ENCODE measurements at places on chromosomes 7 and 10. TPM values are rescaled to one million over a fixed set of nuclear protein-coding genes. Genes with fewer than 3 reads are reported as not detected.

DNA sequence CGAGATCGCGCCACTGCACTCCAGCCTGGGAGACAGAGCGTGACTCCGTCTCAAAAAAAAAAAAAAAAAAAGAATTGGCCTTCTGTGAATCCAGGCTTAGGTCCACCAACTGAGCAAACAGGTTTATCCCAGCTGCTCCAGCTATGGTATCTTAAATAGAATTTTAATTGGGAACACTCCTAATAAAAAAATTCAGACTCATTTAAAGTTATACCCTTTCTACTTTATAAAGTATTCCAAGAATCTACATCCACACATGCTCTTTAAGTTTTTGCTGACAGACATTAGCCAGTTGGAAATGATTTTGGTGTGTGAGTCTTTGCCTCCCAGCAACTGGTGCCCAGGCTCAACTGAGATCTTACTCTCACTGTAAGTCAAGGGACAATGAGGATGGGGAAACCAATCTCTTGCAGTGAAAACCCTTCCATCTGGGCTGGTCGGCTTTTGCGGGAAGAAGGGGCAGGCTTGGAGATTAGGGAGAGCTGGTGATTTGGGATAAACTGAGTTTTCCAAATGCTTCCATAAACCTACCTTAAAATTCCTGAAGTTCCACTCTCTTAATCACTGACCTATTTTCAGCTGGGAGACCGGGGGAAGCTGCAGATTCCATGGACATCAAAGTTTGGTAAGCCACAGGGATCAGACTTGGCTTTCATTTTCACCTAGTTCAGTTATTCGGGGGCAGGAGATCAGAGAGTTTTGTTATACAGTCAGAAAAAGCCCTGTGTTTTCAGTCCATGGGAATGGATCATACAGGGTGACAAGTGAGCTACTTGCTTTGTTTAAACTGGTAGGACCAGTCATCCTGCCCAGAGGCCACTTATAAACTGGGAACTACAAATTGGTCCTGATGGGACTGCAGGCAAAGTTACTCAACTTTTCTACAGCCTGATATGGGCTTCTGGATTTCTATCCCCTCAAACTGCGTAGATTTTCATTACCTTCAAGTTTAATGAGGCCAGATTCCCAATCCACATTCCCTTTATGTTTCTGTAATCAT lies 89.3 kb upstream of the ZNF746 start:
- no peak for DNase-seq

GRCh38 chr7:87784424-87784823 lies 91.7 kb downstream of the SLC25A40 start:
- no peak for DNase-seq

DNA sequence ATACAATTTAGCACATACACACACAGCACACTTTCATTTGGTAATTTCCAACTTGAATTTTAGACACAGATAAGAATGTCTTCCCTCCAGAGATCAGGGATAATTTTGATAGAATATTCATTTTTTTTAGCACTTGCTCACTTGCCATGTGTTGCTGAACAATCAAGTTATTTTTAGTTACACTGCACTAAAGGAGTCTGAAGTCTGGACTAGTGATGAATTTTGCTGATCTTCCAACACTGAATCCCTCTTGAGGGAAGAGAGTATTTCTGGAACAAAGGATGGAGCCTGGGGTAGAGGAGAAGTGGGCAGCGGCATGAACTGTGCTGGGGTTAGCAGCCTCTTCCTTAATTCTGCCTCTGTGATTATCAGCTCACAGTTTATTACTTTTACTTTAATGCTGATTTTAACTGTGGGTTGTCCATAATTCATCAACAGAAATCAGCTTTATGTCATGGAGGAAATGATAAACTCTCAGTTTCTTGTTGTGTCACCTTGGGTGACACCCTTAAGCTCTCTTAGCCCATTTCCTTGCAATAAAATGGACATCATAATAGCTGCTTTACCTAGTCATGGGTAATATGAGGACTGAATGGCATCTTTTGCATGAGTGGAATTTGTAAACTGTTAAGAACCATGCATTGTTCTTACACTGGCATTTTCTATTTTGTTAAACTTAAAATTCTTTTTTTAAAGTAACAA lies 32.1 kb downstream of the SGPL1 start:
- no peak for DNase-seq

DNA sequence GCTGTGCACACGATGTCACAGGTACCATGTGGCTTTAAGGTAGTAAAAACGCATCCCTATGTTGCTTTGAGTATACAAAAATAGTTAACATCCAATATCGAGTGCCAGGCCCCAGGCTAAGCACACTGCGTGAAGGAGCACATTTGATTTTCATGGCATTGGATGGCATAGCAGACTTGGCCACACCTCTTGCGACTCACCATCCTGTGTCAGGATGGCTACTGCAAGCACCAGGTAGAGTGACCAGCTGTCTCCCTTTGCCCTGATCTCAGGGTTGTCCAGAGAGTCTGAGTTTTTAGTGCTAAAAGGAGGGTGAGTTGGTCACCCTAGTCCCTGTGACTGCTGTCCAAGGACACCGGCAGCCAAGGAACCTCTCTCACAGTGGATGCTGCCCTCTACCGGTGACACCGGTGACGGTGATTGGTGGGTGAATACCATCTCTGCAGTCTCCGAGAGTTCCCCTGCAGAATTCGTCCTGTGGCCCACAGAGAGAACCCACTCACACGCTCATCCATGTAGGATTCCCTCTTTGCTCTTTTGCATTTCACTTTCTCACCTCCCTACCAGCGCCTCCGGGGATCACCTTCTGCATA lies 76.1 kb downstream of the BICC1 start:
- DNase-seq: no peak

DNA sequence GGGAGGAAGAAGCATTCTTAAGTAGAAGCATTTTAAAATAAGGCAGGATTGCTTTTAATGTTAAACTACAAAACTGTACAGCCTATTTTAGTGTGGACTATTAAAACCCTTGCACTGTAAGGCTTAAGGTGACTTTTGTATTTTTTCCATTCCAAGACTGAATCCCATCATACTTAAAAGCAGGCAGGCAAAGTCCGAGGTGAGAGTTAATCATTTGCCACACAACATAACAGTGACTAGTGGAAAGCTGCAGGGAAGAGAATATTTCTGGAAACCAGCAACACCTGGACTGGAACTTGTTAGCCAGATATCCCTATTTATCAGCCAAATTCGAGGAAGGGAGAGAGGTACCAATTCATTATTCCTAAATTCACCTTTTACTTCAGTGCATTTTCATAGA lies 3.5 kb downstream of the PRR15 start:
- DNase-seq: no peak

DNA sequence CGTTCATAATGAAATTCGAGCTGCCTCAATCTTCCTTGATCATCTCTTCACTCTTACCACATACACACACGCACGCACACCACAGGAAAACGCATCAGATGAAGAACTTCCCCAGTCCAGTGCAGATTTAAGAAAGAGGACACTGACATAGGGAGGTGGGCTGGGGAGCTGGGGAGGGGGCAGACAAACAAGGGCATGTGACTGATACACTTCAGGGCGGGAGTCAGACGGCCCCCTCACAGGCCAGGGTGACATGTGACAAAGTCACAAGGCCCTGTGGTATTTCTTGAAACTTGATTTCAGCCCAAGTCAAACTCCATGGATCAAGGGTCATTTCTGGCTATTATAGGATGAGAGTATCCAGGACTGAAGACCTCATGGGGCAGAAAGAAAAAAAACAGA lies 82.6 kb downstream of the KCNMA1 start:
- no peak for DNase-seq

DNA sequence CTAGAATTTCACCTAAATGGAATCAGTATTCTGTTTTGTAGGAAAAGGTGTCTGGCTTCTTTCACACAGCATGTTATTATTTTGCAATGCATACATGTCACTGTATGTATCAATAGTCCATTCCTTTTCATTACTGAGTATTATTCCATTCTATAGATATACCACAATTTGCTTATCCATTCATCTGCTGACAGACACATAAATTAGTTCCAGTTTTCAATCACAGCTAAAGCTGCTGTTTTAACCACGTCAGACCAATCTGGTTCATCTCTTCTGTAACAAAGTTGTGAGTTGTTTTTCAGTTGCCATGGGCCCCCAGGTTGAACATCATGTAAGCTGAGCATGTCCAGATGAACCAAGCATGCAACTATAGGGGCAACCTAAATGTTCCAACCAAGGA lies 282.1 kb upstream of the MKLN1 start:
- no peak for DNase-seq

DNA sequence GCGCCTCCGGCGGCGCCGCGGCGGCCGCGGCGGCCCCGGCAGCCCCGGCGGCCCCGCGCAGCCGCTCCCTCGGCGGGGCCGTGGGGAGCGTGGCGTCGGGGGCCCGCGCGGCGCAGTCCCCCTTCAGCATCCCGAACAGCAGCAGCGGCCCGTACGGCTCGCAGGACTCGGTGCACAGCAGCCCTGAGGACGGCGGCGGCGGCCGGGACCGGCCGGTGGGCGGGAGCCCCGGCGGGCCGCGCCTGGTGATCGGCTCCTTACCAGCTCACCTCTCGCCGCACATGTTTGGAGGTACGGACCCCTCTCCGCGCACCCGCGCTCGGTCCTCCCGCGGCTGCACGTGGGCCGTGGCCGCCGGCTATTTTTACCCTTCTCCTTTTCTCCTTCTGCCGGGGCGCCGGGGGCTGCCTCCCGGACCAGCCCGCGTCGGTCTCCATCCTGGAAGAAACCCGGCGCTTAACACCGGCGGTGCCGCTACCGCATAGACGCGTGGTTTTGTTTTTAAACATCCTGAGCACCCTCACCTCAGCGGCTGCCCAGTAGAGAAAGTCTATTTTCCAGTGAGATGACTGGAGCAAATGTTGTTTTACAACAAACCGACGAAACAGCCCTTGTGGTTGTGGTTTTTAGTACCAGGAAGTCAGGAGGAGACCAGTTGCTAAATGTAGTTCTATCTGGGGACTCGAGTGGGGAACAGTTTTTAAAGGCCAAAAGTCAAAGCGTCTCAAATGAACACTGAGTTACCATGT lies 1.3 kb downstream of the ZNRF2 start:
- peak; percentile 60 for DNase-seq

DNA sequence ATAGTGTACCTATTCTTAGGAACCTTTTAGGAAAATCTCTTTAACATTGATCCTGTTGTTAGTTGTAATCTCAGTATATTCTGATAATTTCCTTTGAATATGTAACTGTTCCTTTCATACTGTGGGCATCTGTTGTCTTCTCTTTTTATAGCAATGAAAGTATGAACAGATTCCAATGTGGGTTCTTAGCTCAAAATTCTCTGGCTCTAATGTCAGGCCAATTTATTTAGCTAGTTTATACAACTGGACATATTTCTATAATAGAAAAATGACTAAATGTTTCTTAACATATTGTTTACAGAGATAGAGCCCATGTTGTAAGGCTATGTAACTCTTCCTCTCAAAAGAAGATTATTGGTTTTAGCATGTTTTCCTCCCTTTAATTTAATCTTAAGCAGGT lies 363.2 kb downstream of the AUTS2 start:
- no peak for DNase-seq

DNA sequence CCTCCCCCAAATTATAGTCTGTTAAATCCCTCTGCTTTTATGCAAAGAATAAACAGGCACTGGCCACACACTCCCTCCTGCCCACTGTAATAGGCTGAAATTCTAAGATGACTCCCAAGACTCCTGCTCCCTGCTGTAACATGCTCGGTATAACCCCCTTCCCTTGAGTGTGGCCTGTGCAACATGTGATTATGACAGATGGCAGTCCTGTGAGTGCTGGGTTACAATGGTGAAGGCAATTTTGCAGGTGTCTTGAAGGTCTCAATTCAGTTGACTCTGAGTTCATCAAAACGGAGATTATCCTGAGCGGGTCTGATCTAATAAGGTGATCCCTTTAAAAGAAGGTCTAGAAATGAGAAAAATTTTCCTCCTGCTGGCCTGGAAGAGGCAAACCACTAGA lies 55.9 kb downstream of the CREB3L2 start:
- DNase-seq: no peak

- no peak for DNase-seq
These were observed 173.1 kb upstream of the FERD3L start for GRCh38 chr7:19318287-19318686.

DNA sequence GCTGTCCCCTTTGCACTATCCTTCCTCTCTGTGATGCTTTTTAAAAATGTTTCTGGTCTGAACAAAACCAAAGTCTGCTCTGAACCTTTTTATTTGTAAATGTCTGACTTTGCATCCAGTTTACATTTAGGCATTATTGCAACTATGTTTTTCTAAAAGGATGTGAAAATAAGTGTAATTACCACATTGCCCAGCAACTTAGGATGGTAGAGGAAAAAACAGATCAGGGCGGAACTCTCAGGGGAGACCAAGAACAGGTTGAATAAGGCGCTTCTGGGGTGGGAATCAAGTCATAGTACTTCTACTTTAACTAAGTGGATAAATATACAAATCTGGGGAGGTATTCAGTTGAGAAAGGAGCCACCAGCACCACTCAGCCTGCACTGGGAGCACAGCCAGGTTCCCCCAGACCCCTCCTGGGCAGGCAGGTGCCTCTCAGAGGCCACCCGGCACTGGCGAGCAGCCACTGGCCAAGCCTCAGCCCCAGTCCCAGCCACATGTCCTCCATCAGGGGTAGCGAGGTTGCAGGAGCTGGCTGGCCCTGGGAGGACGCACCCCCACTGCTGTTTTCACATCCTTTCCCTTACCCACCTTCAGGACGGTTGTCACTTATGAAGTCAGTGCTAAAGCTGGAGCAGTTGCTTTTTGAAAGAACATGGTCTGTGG lies 11.4 kb upstream of the CSGALNACT2 start:
- DNase-seq: no peak

GRCh38 chr10:19815036-19815730 lies 1.0 kb upstream of the PLXDC2 start:
- DNase-seq: no peak

DNA sequence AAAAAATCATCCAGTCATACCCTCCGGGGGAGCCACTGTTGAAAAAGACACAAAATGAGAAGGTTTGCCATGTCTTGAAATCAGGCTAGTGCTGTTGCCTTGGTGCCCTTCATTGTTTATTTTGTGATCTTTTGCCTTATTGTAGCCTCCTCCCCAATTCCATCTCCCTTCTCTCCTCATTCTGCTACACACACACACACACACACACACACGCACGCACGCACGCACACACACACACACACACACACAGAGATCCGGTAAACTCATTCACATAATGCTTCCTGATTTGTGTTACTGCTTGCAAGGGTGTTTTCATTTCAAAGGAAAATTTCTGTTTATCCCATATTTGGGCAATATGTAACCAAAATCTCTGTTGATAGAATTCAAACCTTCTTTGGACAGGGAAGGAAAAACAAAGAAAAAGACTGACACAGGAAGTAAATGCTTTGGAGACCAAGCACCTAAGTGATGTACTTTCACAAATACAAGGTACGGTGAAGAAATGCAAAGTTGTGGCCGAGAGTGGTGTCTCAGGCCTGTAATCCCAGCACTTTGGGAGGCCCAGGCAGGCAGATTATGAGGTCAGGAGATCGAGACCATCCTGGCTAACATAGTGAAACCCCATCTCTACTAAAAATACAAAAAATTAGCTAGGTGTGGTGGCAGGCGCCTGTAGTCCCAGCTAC lies 141.1 kb upstream of the CDK13 start:
- no peak for DNase-seq

MRC1 gene
- not detected for total RNA-seq

RAB11FIP2 gene
- total RNA-seq: 21.4 TPM

NEUROG3 gene
- total RNA-seq: not detected

EGR2 gene
- total RNA-seq: not detected

AGBL3 gene
- 0.03 TPM for total RNA-seq

CLRN3 gene
- total RNA-seq: not detected

FRMD4A gene
- 4.6 TPM for total RNA-seq

CH25H gene
- total RNA-seq: 0.55 TPM

SPDYE5 gene
- total RNA-seq: not detected

TRIM73 gene
- total RNA-seq: 0.39 TPM

NEURL1 gene
- not detected for total RNA-seq

ZNF804B gene
- total RNA-seq: not detected

CFAP70 gene
- 0.08 TPM for total RNA-seq

XRCC2 gene
- total RNA-seq: 6.8 TPM
